GM04503 (cell line): ENCODE measurements at places on chromosomes 7 and 10.

- no peak for DNase-seq
Observed at GRCh38 chr7:45085619-45086200, 3.1 kb downstream of the NACAD start.

- no peak for DNase-seq
Observed at GRCh38 chr7:5420067-5420880, 3.4 kb downstream of the TNRC18 start.

GRCh38 chr10:66678521-66678920 is 247.3 kb upstream of the LRRTM3 start:
- DNase-seq: peak; percentile 10

DNA sequence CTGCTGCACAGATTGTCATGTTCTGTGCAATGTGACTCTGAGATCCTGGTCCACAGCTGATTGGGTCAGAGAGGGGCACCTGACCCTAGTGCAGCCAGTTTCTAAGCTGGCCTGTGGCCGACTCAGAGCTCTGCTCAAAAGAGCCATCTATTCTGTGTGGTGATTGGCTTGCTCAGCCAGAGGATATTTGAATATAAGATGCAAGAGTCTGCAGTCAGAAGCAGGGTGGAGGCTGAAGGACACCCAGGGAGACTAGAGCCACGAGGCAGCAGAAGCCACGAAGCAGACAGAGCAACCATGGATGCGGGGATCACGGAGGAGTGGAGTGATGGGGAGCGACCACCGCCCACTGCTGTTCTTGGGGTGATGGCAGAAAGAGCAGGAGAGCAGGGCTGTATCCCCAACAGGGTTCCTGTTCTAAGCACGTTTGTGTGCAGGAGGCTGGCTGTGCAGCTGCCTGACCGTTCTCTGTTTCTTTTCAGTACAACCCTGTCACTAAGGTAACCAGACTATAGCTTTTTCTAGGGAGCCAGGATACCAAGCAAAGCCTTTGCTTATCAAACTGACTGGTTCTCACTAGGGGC is 19.5 kb upstream of the RHEB start:
- no peak for DNase-seq

DNA sequence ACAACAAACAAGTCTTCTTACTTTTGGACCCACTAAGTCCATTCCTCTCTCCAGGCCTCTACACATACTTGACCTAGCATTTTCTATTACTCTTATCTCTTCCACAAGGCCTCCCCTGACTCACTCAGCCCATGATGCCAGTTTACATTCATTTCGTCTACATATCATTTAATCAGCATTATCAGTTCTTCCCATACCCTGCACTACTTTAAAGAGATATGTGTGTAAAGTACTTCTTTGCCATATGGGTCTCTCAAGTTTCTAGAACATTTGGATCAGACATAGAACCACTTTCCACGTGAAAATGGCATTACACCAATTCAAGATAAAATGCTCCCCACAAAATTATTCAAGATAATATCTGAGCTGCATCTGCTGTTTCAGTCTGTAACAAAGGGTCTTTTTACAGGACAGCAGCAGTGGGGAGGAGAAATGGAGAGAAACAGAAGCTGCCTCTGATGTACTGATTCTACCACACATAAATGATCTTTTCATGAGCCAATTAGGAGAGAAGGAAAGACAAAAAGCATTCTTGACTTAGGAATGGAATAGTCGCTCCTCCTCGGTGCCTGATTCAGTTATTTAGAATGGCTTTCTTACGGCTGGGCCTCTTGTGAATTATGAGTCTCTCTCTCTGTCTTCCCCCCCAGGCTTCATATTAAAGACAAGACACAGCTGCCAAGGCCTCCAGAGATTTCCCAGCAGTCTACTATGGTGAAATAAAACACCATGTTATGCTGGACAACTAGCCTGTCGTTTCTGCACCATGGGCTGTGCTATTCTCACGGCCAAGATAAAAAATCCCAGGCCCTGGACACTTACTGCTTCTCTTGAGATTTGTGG is 46.9 kb upstream of the SEPTIN7 start:
- no peak for DNase-seq

GRCh38 chr10:87552248-87552929 is 47.7 kb downstream of the MINPP1 start:
- no peak for DNase-seq

DNA sequence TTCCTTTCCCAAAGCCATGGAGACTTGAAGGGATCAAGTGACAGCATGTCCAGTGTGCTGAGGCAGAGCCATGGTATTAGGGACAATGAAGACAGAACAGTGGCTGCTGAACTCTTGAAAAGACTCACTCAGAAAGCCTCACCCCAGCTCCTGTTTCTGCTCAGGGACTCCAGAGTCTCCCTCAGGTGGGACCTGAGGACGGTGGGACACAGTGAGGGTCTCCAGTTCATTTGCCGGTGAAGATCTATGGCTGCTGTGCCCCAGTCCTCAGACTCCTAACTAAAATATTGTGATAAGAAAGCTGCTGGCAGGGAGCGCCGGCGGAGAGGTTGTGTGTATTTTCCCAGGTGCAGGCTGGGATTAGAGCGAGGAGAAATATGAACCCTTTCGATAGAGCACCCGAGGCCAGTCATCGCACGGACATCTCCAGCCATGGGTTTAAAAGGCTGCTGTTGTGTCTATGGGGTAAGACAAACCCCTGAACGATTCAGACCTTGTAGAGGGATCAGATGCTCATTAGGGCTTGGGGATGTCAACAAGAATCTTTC is 57.2 kb downstream of the C7orf25 start:
- DNase-seq: no peak

- no peak for DNase-seq
Observed at GRCh38 chr7:78172267-78172757, 373.7 kb downstream of the PHTF2 start.

DNA sequence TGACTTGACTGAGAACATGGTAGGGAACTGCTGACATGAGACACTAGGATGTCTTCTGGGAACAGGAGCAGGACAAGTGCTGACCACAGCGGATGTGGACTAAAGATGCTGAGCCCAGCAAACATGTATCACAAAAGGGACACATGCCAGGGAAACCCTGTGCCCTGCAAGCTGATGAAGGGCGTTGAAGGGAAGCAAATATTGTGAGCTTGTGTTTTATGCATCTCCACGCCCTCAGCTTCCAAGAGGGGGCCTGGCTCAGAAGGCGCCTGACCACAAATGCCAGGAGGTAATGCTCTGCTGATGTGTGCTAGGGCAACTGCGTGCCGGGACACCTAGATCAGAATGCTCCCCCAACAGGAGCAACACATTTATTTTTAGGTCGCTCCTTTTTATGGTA is 207.3 kb downstream of the CXCL12 start:
- no peak for DNase-seq
